NCI-H748 treated with DMSO at 0.1 percent for 48 hours (cell line): ENCODE measurements at places on chromosomes 11 and 22.

GRCh38 chr11:66850235-66850587 lies 6.7 kb upstream of the LRFN4 start:
- no peak for DNase-seq

DNA sequence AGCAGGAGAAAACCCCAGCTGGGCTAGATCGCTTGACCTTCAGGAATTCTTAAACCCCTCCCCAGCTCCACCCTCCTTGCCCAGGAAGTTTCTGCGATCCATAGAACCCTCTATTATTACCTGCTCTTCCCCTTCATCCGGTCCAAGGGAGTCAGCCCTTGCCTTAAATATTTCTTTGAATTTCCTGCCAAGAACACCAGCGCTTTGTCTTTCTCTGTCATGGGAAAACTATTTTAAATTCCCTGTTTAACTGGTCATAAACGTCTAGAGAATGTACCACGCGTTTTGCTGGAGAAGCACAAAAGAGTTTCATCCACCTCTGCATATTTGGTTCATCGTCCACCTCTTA lies 496 bp upstream of the TRAF6 start:
- no peak for DNase-seq

GRCh38 chr11:110757962-110758755 lies 45.9 kb upstream of the ARHGAP20 start:
- no peak for DNase-seq

DNA sequence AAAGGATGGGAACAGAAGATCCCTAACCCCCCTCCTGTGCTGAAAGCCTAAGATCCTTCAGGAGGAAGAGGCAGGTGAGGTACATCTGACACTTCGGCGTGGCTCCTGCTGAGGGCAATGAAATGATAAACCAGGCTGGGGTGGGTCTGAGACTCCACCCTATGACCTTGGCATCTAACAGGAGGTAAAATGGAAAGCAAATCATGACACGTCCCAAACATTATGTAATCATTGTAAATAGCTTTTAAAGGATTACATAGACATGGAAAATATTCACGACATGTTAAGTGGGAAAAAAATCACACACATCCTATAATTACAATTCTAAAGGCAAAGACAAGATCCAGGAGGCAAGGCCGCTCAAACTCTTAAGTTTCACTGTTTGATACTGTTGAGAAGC lies 70.5 kb downstream of the LINC01488 start:
- no peak for DNase-seq

DNA sequence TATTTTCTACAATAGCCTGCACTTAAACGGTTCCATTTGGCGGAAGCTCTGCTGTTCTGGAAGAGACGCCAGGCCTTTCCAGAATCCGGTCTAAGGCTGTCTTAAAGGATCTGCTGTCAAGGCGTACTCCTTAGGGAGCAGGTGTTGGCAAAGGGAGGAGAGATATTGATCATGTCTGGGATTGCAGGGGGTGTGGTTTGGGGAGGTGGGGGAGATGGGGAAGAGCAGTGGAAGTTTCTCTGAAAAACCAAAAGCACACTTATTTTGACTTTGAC lies 22.5 kb upstream of the WNT11 start:
- DNase-seq, result no peak

GRCh38 chr11:70737816-70738630 lies 339.7 kb downstream of the CTTN start:
- no peak for DNase-seq

DNA sequence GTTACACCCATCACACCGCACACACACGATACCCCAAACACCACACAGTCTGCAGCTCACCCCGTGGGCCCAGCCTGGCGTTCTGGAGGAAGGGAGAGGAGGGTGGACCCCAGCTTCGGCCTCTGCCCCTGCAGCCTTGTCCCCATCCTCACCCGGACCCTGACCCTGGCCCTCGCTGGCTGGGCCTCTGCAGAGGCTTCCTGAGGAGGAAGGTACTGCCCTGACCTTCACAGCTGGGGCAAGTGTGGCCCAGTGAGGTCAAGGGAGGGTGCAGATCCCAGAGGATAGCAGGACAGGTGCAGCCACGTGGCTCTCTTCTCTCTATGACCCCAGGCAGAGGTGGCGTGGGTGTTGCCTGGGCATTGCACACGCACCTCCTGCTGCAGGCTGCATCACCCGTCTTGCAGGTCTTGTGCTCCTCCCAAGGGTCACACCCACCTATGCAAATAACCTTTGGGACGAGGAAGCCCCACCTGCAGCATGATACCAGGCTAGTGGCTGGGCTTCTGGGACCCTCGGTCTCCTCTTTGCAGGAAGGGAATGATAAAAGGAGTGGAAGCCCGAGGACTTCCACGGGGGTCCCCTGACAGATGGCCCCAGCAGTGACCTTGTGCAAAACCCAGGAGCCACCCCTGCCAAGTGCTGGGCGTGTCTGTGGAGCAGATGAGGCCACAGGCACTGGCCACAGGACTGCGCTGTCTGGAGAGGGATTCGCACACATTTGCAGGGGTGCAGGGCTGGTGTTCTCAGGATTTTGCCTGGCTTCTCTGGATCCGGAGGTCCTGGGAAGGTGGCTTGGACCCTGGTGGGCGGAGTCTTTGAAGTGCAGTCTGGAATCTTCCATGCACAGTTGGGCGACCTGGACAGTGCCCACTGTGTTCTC lies 1241.5 kb downstream of the BRD1 start:
- DNase-seq, result no peak

DNA sequence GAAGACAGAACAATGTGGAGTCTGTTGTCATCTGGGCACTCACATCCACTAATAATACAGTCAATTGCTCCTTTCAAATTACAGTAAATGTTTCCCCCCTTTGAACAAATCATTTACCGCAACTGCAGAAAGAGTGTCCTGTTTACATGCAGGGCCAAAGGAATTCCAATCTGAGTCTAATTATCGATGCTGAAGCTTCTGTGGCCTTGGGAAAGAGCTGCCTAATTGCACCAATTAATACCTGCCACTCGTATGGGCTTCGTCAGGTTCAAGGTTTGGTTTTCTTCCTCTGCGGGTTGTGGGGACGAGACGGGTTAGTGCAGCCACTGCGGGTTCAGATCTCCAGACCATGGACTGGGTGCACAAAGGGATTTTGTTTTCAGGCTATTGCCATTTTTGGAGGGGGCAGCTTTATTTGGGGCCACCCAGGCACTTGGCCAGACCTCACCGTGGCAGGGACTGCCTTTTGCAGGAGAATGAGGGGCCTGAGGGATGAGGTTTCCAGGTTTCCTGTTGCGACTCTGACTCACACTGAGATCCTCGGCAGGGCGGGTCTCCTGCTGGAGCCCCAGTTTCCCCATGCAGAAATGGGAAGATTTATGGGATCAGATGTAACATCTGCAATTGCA lies 147.6 kb downstream of the MIAT start:
- no peak for DNase-seq

DNA sequence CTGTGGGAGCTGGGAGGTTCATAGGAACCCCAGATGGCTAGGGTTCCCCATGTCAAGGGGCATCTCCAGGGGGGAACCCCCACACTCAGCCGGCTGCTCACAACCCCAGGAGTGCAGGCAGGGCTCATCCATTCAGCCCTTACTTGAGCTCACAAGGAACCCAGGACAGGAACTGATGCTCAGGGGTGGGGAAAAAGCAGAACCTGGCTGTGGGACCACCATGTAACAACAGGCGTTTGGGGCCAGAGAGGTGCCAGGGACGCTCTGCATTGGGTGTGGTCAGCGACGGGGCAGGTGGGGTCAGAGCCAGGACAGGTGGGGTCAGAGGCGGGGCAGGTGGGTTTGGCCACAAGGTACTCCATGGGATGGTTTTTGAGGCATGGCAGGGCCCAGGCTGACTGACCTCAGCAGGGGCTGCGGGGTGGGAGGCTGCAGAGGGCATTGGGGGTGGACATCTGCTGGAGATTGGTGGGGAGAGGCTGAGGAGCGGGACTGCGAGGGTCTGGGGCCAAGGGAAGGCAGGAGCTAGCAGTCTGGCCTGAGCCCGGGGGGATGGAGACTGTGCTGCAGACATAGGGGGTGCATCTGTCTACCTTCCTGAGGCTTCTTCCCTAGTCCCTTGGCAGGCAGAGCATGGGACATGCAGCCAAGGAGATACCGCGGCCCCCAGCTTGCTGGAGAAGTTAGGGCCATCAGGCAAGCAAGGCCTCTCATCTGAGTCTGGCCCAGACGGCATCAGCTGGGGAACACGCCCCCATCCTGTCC lies 34.0 kb upstream of the CARS1 start:
- no peak for DNase-seq

- no peak for DNase-seq
Measured at GRCh38 chr11:4664786-4665185, 21.0 kb downstream of the OR51E1 start.

DNA sequence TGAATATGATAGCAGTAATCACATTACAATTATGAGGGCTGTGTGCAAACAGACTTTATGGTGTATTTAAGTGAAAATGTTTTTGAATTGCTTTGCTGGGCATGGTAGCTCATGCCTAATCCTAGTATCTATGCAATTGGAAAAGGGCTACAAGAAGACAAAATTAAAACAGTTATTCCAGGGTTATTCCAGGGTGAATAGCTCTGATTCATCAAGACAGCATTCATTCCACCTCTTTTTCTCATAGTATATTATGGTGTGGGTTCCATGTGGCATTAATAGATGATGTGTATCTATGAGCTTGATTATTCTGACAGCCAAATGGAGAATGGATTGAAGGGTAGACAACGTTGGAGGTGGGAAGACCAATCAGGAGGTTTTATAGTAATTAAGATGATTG lies 12.1 kb upstream of the SIDT2 start:
- no peak for DNase-seq

GRCh38 chr22:31738566-31738965 lies 11.4 kb downstream of the PRR14L start:
- DNase-seq, result no peak

GRCh38 chr11:44145011-44145775 lies 49.7 kb downstream of the EXT2 start:
- no peak for DNase-seq

DNA sequence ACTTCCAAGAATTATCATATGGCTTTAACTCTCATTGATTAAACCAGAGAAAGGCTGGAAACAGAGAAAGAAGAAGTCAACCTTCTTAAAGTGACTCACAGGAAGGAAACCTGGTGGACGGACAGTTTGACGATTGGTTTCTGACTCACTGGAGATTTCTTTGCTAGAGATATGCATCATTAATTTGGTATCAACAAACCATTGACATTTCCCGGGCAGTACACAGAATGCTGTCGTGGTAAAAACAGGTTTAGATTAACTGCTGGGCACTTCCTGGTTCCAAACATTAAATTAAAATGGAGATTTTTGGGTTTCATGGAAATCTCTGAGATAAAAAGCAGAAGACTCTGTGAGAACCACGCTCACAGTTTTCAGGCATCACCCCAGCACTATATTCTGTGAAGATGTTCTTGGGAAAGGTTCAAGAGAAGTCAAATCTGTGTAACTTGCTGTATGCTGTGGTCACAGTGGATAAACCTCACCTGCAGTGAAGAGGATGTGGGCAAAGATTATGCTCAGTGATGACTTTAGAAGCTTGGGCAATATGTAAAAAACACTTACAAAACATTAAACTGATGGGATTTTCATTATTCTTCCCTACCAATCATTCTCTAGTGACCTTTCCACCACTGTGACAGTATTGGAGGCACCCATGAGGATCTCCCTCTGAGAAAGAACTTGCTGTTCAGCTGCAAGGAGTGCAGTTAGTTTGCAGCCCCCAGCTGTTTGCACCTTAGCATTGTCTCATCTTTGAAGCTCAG lies 61.1 kb upstream of the CD44 start:
- DNase-seq, result no peak

DNA sequence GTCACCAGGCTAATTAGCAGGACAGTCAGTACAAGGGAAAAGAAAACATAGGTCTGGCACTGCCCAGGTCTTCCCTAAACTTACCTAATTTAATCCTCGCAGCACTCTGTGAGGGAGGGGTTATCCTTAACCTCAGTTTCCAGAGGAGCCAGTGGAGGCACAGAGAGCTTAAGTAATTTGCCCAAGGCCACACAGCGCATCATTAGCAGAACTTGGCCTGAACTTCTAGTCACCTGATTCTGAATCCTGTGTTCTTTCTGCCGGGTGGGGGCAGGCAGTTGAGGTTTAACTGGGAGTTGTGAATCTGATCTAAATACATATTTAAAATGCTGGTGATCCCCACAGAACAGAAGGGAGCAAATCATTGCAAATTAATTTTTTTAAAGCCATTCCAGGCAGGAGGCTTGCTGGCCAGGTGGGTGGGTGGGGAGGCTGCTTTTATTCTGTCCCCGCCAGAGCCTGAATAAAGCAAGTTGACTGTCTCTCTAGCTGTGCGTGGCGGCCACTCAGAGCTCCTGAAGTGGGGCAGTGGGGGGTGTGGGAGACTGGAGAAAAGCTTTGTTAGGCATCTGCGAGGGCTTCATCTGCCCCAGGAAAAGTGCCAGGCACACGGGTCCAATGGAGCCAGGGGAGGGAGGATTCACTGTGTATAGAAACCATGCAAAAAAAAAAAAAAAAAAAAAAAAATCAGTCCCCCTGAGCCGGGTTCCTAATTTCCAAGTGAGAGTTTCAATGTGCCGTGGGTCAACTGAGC lies 66.1 kb downstream of the NFAM1 start:
- DNase-seq, result no peak
